ENCODE measurements at places on chromosomes 16 and 17. TPM values are rescaled to one million over a fixed set of nuclear protein-coding genes. Genes with fewer than 3 reads are reported as not detected.

DNA sequence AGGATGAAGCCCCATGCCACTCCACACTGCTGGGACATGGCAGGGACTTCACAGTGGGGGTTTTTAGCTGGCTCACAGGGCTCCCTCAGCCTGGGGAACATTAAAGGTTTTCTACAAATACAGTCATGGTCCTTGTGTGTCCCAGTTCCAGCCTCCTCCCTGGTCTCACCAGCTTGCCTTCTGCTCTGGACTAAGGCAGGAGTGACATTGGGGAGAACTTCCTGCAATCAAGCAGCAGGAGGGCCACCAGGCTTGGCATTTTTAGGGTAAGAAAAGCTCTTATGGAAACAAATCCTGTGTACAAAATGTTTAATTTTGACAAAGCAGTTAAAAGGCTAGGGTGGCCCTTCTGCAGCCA, 1.9 kb downstream of the PARD6A start:
- DNase-seq = no peak

- no peak for DNase-seq
Measured at GRCh38 chr16:48001324-48001895, 154.4 kb downstream of the ABCC12 start.

GRCh38 chr17:82396601-82397435, 21.3 kb upstream of the HEXD start:
- no peak for DNase-seq

- DNase-seq = peak; percentile 89
Measured at GRCh38 chr16:53090591-53091411, 36.0 kb downstream of the CHD9 start.

- no peak for DNase-seq
Measured at GRCh38 chr16:167122-167690, 1.4 kb downstream of the HBM start.

GRCh38 chr16:9165681-9166080, 74.2 kb downstream of the HAPSTR1 start:
- no peak for DNase-seq

DNA sequence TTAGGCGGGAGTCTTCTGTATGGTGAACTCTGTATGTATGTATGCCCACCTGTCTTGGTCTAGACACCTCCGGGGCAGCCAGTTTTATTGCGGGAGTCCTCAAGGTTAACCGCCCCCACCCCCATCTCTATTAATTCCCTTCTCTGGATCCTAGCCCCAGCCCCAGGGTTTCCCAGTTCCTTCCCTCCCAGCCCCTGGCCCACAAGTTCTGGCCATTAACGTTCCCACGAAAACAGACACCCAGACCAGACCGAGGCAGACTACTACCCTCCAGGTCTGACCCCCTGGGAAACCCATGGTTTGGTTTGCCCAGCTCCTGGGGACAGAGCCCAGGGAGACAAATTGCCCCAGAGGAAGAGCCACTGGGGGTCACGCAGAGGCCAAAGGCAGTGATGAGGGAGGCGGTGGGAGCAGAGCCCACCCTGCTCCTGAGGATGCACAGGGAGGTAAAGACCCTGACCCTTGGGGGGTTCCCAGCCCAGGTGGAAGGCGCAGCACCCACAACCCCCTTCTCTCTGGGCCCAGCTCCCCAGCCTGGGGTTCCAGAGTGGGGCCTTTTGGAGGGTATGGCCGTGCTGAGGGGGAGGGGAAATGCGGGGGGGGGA, 8.5 kb downstream of the TBKBP1 start:
- DNase-seq = peak; percentile 48

GRCh38 chr16:16075488-16076422, 126.3 kb downstream of the ABCC1 start:
- DNase-seq = peak; percentile 82

Gene KRT33A
- not detected for total RNA-seq

Gene GNGT2
- 8.5 TPM for total RNA-seq

Data from upper lobe of right lung (tissue), 1 donor.